ENCODE measurements at places on chromosomes 1 and 21.

DNA sequence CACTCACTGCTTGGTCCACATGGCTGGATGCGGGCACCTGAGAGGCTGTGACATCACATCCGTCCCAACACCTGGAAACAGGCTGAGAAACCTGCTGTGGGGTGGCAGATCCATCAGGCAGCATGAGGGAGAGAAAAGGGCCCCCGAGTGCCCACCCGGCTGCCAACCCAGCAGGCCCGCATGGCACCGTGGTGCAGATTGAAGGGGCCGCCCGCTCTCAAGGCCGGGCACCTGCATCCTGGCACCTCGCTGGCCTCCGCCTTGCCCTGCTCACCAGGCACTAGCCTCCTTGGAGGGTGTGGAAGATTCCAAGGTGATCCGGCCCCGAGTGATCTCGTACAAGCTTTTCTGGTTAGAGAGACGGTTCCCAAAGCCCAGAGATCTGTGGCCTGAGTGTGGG lies 110.5 kb downstream of the PRDM16 start:
- DNase-seq: no peak

DNA sequence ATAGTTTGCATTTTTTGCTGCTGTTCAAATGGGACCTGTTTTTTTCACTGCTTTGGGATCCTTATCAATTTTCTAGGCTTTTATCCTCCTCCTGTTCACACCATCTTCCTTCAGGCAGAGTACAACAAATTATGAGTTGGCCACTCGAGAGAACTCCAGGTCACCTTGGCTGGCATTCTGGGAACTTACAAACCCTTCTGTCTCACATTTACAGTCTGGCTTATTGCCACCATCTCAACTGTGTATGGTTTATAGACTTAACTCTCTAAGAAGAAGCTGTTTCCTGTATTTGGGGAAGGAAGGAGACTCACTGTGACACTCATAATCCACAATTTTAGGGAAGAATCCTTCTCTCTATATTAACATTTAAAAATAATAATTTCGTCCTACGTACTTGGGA lies 5.4 kb upstream of the ZNF691 start:
- DNase-seq: no peak

DNA sequence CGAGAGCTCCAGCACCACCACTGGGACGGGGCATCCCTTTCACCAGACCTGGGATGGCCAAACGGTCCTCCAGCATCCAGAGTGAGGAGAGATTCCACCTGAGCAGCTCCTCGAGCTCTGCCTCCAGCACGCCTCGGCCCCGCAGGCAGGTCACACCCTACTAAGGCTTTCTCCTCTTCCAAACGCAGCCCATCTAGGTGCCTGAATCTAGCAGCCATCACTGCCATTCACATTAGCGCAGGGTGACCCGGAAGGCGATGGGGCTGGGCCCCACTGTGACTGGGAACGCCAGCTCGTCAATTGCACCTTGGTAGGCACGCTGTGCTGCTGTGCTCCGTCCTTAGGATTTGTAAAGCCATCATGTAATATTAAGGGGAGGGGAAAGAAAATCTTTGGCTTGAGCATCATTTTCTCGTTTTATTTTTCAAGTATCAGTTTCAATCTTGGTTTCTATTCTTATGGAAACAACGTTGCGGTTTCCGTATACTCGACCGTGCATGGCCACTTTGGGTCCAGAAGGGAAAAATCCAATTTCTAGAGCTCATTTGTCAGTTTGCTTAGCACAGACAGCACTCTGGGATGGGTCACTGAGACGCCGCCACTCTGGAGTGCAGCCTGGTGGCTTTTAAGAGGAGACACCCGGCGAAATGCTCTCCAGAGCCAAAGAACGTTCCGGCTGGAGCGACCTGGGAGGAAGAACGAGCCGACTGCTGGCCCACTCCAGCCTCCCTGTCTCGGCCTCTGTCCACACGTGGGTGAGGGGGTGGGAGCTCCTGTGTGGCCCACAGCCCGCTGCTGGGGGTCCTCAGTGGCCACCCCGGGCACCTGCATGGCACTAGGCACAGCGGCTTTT lies 173.6 kb downstream of the PRDM16 start:
- no peak for DNase-seq

- no peak for DNase-seq
Measured at GRCh38 chr1:66083003-66083402, 290.3 kb downstream of the PDE4B start.

DNA sequence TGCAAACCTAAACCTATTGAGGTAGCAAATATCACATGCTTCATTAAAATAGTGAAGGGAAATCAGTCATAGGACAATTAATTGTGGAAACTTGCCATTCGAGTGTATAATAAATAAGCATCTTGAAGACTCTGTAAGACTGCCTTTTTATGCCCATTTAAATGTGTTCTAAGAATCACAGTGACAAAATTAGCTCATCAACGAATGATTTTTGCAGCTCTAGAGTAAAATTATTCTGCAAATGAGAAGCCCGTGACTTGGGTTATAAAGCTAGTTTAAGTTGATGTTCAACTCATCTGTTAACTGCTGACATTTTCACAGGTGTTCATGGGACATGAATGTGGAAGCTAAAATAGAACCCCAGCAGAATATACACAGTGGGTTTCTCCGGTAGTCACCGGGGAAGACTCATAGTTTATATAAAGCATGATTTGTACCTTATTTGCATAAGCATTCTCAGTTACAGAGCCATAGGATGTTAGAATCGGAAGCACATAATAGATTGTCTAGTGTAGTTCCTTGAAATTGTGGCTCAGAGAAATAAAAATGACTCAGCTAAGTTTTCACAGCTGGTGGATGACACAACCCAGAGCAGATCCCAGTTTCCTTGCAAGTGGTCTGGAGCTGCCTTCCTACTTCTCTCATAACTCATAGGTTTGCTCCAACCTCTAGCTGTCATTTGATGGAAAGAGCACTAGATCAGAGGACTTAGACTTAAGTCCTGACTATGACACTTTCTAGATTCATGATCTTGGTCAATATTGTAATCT lies 107.3 kb downstream of the UCHL5 start:
- no peak for DNase-seq

GRCh38 chr1:178115260-178115659 lies 21.4 kb downstream of the RASAL2 start:
- DNase-seq: no peak

DNA sequence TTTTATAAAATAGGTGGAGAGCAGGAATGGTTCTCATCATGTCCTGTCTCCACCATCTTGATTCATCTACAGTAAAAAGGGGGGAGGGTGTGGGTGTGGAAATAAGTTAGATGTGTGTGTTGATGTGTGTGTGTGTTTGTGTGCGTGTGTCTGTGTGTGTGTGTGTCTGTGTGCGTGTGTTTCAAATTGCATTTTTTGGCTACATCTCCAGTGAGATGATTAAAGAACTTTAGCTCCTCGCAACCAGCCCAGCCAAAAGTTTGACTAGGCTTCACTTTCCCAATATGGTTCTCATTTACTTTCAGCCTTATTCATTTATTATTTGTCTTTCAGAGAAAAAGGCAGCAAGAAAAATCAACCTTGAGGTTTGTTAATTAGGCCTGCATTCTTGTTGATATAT lies 14.7 kb upstream of the HAO2 start:
- DNase-seq: no peak

DNA sequence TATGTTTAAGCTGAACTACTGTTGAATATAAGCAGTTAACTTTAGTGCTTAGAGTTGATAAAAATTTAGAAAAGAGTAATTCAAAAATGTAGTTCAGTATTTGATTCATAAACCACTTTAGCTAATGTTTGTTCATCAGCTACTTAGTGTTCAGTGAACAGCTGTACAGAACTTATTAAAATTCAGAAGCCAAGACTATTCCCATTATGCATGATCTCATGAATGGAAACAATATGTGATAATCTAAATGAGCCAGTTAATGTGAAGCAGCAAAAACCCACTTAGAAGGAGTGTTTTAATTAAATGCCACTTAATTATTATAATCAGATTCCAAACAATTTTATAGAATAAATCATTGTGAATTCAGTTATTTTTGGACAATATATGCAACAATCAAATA lies 92.9 kb upstream of the NEGR1 start:
- DNase-seq: no peak

GRCh38 chr1:204380293-204380831 lies 20.6 kb upstream of the PLEKHA6 start:
- no peak for DNase-seq
